CD4-positive, alpha-beta T cell treated with Interleukin-21 for 1 hour (primary cell): ENCODE measurements at places on chromosomes 11 and 22.
A peak's percentile ranks its signal among the peaks of the same experiment; 100 is the strongest.

DNA sequence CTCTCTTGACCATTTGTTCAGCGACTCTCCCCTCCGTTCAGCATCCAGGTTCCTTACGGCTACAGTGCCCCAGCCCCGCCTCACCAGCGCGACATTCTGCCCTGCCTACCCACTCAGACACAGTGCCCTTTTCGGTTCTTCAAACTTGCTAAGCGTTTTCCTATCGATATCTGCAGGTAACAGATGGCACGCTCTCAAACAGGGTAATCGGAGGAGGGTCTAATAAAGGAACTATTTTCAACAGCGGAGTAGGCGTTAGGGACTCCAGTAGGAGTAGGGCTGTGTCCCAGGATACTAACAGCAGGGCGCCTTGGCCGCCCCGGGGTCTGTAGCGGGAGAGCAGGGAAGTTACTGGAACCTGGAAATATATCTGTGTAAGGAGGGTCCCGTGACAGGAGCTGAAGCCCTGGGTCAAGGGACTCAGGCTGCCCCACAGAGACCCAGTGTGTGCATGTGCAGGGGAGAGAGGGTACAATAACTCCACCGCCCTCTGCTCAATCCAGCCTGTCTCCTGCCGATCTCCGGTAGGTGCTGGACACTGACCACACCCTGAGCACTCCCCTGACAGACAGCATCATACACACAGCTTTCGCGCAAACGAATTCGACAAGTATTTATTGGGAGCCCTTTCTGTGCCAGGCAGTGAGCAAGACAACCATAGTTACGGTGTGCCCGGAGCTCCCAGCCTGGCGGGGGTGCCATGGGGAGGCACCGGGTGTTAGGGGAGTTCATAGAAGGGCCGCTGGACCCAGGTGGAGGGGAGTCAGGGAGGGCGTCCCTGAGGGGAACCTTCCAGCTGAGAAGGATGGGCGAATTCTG lies 2.1 kb downstream of the KLHL35 start:
- DNase-seq = no peak

GRCh38 chr22:39351689-39352214 lies 2.0 kb downstream of the SYNGR1 start:
- DNase-seq = no peak

GRCh38 chr11:82720267-82721065 lies 13.2 kb downstream of the FAM181B start:
- no peak for DNase-seq

DNA sequence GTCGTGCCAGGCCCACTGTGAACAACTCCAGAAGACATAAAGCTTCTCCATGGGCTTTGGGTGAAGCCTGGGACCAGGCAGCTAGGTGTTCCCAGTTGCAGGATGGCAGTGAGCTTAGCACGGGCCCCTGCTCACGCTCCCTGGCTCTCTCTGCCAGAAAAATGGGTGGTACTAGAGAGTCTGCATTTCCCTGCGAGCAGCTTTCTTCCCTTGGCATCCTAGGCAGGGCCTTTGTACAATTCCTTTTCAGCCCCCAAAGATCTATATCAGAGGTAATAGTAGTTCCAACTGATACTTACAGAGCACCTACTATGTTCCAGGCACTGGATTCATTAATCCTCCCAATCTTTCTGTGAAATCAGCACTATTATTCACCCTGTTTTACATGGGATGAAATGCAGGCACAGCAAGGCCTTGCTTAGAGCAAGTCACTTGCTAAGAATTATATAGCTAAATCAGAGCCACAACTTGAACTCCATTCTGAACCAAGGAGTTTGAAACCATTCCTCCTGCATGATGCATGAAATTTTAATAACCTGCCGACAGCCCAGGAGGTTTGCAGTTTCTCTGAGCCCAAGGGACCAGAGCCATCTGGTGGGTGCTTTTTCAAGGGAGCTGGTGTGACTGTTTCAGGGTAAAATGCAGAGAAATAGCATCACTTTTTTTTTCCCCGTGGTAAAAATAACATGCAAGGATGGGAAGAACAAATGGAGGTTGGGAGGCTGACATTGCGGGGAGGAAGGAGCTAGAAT lies 22.7 kb downstream of the NAV2 start:
- DNase-seq = no peak

DNA sequence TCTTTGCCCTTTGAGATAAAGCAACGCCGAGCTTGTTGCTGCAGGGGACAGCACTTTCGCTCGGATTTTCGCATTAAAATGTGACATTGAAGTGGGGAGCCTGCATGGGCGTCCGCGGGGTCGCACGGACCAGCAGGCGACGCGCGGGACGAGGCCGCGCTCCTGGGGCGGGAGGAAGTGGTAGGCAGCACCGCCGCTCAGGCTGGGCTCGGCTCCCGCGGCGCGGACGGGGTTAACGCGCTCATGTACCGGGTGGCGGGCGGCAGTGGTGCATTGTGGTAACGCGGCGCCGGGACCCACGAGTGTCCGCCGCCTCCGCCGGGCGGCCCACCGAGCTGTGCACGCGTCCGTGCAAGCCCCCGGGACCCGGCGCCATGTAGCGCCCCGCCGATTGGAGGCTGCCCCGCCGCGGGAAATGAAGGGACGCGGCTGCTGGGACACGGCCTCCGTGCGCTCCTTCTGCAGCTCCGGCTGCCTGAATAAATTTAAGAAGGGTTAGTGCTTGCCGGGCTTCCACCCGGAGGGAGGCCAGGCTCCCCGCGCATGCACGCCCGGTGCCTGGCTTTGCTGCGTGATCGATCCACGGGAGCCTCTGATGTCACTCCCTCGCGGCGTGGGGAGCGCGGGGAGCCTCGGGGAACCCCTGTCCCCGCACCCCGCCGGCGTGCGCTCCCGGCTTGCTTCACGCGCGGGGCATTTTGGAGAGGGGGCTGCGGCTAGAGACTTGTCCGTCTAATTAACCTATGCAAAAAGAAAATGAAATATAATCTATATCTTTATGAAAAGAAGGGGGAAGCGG lies 127.7 kb downstream of the OSBP2 start:
- DNase-seq = no peak

DNA sequence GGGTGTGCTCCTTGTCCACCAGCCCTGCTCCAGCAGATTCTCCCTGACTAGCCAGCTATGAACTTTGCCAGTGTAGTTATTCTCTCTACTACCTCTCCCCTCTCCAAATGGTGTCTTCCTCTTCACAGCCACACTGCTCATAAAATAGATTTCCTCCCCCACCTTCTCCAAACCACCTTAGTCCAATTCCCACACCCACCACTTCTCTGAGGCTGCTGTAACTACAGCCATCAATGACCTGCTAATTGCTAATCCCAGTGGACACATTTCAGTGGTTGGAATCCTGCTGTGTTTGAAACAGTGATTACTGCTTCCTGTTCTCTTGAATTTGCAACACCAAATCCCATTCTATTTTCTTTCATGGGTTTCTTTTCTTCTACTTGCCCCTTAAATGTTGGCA lies 23.4 kb downstream of the SYT9 start:
- DNase-seq = no peak

DNA sequence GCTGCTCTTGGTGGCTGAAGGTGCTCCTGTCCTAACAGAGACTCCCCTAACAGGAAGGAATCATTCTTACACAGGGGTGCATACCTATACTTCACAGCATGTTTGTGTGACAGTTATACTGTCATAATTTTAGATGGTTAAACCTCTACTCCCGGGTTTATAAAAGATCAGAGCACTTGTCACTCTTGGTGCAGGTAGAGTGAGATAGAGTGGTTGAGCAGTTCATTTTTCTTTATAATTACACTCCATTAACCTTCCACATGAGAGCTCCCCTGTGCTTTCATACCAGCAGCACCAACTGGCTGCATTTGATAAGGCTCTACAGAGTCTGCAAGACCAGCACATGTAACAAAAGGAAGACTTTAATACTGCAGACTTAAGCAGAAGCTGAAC lies 72.9 kb downstream of the LARGE2 start:
- no peak for DNase-seq

- peak; percentile 42 for DNase-seq
Observed at GRCh38 chr22:38843657-38844314, at the start of gene NPTXR. Gene NPTXR, minus strand, starts transcription at chr22:38844028.

GRCh38 chr22:33766091-33766490 lies 154.2 kb downstream of the LARGE1 start:
- DNase-seq = no peak

DNA sequence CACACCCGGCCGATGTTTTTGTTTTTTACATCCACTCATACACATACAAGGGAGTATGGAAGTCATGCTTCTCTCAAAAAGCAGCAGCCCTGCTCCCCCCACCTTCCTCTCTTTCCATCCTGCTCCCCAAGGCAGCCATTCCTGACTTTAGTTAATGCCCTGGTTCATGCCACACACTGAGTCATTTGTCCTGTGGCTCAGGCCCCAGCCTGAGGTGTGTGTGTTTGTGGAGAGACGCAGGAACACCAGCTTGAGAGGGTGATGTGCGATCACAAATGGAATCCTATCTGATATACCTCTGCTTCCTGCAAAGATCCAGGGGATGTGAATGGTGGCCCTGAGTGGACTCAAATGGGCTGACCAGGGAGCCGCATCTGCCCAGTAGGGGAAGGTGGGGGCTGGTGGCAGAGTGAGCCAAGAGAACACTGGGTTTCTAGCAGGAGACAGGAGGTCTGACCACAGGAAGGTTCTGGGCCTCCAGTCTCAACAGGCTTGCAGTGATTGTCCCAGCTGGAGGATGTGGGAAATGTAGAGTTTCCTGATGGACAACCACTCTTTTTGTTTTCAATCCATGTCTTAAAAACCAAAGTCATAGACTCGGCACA lies 86.7 kb downstream of the OSBP2 start:
- no peak for DNase-seq

DNA sequence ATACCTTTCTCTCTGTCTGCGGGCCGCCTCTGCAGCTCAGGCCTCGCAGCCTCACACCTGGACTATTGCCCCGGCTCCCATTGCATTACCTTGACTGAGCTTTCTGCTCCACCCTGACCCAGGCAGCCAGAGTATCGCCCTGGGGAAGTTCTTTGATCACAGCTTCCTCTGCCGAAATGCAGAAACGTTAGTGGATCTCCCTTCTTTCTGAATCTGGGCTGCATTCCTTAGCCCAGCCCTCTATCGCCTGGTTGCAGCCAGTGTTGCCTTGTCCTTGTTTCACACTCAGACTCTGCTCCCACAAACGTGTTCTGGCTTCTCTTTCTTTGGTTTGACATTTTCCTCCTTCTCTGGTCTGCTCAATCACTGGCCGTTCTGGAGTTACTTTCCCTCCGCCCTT lies 195.7 kb downstream of the ADAMTS15 start:
- no peak for DNase-seq

GRCh38 chr22:48757985-48758561 lies 1069.6 kb downstream of the BRD1 start:
- DNase-seq = no peak

DNA sequence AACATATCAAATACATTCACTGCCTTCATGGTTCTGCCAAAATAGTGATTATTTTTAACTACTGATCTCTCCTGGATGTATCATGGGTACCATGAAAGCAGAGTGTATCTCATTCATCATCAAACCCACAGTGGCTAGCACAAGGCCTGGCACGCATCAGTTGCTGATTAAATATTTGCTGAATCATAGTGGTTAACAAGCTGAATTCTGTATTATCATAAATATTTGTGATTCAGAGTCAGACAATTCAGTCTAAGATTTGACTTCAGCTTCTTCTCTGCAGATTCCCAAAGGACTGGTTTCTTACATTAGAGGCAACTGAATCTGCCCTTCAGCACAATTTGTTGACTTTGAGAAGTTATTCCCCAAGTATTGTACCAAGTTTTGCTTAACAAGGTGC lies 715.8 kb upstream of the LRRC4C start:
- DNase-seq = no peak

DNA sequence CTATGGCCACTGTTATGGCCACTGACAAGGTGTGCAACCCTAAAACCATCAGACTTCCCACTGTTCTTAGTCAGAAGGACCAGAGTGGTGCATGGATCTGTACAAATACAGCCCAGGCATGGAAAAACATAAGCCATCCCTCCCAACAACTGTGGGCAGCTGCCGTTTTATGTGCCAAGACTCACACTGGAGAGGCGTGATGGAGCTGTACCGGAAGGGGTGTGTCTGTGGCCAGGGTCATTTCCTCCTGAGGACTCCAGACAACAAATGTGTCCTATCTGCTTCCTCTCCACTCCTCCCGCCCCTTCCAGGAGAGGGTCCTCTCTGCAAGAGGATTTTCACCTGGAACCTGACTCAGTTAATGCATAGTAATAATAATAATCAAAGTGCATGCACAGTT lies 29.5 kb downstream of the KCNJ1 start:
- peak; percentile 36 for DNase-seq

DNA sequence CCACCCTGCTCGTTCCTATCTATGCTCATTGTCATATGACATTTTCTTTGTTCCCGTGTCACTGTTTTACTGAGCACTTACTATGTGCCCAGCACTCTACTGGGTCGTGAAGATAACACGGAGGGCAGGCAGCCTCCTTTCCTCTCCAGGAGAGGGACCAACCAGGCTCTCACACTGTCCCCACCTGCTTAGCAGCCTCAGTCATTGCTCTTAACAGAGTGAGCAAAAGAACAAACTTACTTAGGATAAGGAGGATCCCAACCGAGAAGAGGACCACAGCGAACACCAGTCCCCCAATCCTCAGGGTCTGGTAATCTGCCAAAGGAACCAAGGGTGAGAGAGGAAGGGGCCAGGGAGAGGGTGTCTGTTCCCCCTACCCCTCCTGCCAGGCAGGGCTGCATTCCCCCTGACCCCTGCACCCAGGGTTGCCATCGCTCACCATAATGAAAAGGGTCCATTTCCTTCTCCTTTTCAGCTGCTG lies 17.0 kb upstream of the FXYD2 start:
- DNase-seq = no peak

DNA sequence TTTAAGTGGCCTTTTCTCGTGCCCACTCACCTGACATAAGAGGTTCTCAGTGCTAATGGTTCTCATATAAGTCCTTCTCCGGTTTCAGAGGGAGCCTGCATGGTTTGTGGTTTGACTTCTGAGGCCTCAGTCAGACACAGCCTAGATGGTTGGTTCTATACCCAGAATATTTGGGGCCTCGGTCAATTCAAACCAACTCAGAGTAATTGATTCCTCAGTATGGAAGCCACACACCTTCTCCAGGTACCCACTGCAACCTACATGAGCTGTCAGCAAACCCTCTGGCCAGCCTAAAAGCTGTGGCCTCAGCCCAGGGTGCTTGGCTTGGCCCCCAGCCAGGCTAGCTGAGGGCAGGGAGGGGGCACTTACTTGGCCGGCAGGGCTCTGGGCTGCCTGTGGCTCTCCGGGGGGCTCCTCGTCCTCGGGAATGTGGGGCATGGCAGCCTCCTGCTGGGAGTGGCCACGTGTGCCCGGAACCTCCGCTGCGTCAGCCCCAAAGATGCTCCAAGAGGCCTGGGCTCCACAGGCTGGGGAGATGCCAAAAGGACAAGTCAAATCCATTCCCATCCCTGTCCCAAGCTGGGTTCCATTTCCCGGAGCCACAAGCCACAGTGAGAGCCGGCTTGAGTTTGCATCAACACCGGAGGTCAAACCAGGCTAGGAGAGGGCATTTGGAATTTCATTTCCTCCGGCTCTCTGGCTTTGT lies 41.7 kb downstream of the IRAG1 start:
- DNase-seq = no peak

DNA sequence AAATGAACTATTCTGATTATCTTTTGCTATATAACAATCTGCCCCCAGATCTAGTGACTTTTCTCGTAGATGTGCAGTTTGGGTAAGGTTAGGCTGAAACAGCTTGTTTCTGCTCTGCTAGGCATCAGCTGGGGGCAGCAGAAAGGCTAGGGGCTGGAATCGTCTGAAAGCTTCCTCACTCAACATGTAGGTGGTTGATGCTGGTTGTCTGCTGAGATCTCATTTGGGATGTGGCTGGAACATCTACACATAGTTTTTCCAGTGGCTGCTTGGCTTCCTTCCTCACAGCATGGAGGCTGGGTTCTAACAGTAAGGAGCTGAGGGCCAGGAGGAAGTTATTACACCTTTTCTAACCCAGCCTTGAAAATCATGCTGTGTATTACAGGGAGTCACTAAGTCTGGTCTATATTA lies 30.2 kb downstream of the USP47 start:
- DNase-seq = no peak
